ENCODE measurements at places on chromosomes 12 and 14.

DNA sequence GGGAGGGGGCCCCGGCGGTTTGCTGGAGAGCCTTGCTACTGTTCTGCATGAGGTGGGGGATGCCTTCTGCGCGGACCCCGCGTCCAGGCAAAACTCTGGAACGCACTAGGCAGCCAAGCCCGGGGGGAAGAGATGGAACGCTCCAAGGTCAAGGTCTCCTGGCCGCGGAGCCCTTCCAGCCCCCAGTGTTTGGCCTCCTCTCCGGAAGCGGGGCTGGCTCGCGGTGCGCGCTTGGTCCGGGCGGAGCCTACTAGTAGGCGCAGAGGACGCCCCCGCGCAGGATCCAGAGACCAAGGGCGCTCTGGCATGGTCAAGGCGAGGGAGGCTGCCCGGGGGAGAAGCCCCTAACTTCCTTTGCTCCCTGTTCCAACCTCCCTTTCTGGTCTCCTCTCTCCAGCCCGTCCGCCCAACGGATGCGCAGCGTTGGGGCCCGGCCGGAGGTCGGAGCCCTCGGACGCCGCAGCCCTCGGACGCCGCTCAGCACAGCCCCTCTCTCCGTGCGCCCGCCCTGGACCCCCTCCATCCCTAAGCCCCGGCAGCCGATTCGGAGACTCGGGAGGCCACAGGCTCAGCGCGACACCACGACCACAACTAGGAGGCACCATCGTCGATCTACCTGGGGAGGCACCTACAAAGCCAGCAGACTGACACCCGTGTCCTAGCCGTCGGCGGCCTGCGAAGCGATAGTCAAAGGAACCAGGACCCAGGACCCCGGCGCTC is 669 bp upstream of the KCNK13 start:
- DNase-seq, result no peak

DNA sequence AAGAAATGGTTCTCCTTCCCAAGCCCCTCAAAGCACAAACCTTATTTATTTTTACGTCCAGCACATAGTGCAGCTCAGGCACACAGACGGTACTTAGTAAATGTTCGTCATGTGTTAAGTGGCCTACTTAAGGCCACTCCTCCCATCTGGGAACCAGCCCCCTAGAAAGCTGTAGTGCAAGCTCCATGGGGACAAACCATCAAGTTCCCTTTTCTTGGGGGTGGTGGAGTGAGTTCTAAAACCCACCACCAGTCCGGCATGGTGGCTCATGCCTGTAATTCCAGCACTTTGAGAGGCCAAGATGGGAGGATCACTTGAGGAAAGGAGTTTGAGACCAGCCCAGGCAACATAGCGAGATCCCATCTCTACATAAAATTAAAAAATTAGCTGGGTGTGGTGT is 49.4 kb downstream of the PITPNM2 start:
- no peak for DNase-seq

- no peak for DNase-seq
Measured at GRCh38 chr12:69641546-69641945, 30.8 kb upstream of the LRRC10 start.

DNA sequence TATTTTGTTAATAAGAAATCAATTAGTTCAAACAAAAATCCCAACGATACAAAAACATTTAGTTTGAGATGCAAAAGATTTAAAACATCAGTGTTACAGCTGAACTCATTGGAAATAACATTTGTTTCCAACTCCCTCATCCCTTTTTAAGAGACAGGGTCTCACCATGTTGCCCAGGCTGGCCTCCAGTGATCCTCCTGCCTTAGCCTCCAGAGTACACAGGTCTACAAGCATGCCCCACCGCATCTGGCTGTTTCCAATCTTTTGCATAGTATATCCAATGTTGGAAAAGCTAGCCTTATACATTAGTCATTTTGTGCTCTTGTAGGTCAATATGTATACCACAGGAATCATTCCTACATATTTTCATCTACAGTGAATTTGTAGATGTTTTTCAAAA is 11.5 kb downstream of the RSRC2 start:
- DNase-seq, result no peak

GRCh38 chr14:22536853-22537338 is 52.1 kb downstream of the DAD1 start:
- DNase-seq, result no peak

- DNase-seq, result no peak
Measured at GRCh38 chr14:100621806-100622205, 34.6 kb upstream of the BEGAIN start.

DNA sequence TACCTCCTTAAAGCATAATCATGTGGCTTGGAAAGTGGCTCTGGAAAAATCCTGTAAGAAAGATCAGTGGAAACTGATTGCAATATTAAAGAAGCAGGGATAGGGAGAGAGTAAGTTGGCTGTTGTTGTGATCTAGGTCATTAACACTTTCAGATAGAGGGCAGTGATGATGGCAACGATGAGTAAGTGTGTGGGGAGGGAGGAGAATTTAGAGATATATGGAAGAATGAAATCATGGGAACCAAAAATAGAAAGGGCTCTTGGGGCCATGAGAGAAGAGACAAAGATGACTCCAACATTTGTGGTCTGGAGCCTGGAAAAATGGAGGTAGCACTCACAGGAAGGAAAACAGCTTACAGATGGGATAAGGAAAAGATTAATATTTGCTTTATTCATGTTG is 23.3 kb downstream of the SNRPF start:
- no peak for DNase-seq

DNA sequence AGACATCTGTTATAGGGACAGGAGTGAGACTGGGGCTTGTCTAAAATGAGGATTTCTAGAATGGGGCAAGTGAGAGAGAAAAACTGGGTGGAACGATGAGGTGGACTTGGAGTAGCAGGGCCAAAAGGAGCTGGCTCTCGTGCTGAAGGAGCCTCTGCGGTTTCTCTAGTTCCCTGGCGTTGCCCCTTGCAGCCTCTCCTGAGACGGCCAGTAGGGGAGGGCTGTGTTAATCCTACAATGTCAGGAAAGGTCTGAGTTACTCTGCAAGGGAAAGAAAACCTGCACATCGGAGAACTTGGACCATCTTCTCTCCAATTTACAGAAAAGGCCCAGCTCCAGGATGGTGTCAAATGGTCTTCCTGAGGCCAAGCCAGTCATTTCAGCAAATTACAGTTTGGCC is 963.8 kb upstream of the FLRT2 start:
- no peak for DNase-seq

DNA sequence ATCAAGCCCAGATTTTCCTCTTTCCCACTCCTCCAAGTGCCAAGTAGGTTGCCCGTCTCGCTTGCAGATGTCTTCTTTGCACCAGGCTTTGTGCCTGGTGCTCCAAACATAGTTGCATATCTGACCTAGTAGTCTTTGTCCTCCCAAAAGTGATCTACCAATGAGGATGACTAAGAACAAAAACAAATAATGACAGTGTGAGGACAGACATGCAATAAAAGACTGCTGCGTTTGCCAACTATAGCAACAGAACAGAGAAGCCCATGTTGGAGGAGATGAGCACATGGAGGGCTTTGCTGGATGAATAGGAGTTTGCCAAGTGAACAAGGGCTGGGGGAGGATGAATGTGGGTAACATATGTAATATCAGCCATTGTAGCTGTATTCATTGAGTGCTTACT is 15.6 kb downstream of the DTX1 start:
- DNase-seq, result no peak

DNA sequence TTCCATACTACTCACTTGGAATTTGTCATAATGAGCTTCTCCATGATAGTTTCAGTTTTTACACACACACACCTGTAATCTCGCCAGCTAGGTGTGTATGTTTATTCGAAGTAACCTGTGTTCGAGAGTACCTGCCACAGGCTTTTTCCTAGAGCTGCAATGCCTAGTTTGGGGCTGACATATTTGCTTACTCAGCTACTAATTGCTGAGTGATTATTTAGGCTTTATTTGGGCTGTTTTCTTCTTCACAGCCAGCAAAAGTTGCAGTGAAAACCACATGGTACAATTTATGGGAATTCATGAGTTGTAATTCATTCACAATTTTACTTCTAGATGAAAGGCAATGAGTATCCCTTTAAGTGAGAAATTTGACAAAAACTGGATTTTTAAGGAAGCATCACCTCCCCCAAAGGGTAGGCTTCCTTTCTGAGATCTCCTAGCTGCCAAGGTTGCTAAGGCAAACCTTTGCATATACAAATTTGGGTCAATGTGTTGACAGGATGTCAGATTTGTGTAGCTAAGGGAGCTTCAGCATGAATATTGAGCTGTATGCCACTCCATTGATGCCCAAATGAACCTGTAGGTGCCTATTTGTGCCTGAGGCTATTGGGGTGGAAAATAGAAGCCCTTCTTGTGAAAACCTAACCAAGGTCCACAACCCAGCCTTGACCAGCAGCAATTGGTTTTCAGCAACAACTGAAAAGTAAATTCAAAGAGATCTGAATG is 108.7 kb upstream of the OTX2 start:
- DNase-seq, result no peak

- no peak for DNase-seq
Measured at GRCh38 chr14:87000081-87000480, 992.9 kb downstream of the GALC start.

DNA sequence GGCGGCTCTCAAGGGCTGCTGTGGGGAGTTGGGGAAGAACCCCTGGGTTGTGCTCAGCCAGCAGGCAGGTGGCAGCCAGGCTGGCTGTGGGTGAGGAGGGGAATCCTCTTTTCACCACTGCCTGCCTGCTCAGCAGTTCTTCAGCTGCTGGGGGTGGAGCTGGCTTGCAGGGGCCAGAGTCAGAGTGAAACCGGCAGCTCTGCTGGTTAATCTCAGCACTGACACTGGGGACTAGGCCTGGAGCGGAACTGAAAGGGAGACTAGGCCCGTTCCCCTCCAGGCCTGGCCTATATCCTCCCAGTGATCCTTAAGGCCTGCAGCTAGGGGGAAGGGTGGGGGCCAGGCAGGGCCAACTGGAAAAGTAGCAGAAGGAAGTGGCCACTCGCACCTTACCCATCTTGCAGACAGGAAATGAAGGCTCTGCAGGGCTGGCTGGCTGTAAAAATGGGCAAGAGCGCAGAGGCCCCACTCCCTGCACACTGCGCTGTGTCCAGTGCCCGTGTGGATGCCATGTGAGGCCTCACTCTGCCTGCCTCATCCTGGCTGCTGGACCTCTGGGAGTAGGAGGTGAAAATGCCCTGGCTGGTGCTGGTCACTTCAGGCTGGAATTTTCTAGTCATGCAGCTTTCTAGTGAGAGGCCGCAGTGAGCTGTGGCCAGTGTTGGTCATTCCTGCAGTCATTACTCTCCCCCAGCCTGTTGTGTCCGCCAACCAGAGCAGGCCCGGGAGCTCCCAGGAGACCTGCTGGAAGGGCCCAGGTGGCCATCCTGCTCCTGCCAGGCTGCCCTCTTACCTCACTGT is 39.4 kb downstream of the SH2B3 start:
- DNase-seq, result peak; percentile 32

DNA sequence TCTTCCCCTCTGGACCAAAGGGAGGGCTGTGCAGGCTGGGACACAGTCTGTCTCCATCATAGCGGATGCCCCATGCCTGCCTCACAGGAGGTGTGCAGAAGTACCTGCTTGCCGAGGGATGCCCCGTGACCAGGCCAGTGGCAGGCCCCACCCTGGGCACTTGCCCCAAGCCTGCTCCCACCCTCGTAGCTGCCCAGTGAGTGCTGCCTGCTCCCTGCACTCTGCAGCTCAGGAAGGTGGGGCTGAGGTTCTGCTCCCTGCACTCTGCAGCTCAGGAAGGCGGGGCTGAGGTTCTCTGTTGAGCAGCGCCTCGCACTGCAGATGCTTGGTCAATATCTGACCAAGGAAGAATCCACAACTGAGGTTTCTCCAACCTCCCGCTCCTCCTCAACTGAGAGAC is 6.9 kb downstream of the MMAB start:
- DNase-seq, result no peak

DNA sequence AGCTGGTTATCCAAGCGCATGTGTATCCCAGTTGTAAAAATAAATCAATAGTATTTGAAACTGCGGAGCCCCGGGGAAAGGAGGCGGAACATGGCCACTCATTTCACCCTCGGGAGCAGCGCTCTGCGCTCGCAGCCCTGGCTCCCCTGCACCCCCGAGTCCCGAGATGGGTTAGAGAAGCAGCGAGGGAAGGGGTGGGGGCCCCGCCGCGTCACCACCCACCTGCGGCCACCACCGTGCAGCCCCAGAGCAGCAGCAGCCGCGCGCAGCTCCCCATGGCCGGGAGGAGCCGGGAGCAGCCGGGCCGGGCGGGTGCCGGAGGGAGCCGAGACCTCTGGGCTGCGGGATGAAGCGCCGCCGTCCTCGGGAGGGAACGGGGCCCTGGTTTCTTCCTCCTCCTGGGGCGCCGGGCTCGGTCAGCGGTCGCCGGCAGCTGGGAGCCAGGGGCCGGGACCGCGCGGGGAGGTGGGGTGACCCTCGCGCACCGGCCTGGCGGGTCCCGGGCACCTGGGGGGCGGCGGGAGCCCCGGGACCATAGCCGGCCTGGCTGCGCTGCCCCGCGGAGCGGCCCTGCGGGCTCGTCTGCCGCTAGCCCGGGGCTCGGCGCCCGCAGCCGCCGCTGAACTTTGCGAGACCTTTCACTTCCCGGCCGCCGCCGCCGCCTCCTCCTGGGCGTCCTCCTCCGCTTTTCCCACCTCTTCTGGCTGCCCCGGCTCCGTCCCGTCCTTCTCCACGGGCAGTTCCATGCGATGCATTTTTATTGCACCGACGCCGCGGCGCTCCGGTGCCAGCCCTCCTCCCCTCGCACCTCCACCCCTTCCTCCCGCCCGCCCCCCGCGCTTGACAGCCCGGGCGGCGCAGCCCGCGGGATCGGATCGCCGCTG is at the start of gene NTN4:
Gene NTN4 (minus strand): TSS at position 732 of the 884 bp plus-strand sequence. CDS start 455 bp downstream, at position 277.
- DNase-seq, result no peak

DNA sequence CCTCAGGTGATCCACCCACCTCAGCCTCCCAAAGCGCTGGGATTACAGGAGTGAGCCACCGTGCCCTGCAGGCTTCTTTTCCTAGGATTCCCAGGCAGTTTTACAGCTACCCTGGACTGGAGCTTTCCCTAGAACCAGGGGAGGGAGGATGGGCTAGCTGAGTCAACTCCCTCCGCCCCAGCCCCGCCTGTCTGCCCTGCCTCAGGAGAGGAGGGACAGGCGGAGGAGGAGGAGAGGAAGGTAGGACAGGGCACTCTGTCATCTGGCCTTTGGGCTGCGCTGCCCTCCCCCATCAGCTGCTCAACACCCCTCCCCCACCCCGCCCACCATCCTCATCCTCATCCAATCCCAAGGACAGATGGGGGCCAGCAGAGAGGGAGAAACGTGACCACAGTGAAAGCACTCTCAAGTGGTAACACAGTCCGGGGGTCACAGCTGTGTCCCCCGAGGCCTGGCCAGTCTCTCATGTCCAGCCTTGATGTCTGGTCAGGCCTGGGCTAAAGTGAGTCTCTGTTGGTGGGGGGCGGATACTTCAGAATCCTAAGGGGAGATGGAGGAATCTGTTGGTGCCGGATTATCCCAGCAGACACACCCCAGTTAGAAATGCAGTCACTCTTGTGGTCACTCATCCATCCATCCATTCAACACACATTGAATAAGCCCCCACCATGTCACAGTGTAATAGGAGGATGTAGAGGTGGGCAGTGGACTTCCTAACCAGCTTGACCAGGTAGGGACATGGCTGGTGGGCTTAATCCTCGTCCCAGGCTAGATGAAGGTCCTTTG is 12.3 kb downstream of the FIGNL2 start:
- DNase-seq, result no peak

GRCh38 chr12:43022838-43023237 is 433.3 kb upstream of the PRICKLE1 start:
- no peak for DNase-seq

Data from hippocampal formation (tissue), 2 donors.